ENCODE measurements at places on chromosomes 12 and 14.

GRCh38 chr14:48536318-48536717 lies 860.9 kb upstream of the MDGA2 start:
- no peak for DNase-seq

DNA sequence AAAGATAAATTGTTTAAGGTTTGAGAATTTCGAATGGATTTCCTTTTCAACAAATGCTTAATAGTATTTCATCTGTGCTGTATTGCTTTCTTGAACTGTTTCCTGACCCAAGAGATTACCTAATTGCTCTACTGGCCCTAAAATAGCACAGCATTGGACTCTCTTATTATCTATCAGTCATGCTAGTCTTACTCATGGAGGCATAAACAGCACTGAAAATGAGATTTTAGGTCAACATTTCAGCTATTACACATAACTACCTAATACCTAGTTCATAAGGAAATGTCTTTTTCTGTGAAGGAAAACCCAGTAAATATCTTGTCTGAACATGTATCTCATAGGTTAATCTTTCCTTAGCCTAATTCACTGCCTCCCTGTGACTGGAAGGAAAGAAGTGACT lies 4.3 kb upstream of the ABCD2 start:
- no peak for DNase-seq

GRCh38 chr14:84674636-84675035 lies 855.3 kb upstream of the FLRT2 start:
- DNase-seq, result no peak

GRCh38 chr12:64730588-64730969 lies 28.6 kb downstream of the GNS start:
- no peak for DNase-seq

- DNase-seq, result no peak
Observed at GRCh38 chr14:91899806-91900205, 32.5 kb upstream of the TC2N start.

DNA sequence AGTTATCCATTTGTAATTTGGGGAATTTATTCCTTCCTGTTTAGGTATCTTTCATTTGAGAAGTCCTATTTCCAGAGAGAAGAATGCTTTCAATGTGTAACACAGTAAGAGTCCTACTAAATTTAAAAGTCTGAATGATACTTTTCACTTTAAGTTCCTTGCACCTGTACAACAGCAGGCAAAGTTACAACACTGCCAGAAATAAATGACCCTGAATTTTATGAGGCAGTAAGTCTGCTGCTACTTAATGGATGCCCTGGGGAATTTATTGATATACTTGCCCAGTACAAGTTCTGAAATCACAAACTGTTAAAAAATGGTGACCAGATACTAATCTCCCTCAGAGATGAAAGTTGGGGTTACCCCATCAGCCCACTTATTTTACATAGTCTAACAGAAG lies 53.1 kb downstream of the NTS start:
- no peak for DNase-seq

- no peak for DNase-seq
Observed at GRCh38 chr12:15186597-15186996, 34.6 kb downstream of the RERG start.

DNA sequence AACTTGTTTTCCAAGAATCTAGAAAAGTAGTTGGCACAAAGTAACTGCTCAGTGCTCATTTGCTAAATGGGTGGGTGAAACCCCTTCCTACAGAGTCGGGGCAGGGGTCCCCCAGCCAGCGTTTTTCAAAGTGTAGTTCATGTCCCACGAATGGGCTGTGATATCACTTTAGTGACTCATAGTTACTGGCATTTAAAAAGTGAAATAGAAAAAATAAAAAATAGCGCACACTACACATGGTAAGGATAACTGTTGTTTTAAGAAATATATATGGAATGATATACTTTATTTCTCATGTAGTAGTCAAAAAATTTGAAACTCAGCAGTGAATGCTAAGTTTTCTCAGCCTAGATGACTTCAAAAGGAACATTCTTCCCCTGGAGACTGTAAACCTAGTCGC lies 250.4 kb downstream of the CHST11 start:
- no peak for DNase-seq

- DNase-seq, result no peak
Observed at GRCh38 chr14:81147140-81147897, 73.4 kb downstream of the GTF2A1 start.

- DNase-seq, result no peak
Observed at GRCh38 chr14:24694680-24695079, 60.7 kb upstream of the GZMB start.

DNA sequence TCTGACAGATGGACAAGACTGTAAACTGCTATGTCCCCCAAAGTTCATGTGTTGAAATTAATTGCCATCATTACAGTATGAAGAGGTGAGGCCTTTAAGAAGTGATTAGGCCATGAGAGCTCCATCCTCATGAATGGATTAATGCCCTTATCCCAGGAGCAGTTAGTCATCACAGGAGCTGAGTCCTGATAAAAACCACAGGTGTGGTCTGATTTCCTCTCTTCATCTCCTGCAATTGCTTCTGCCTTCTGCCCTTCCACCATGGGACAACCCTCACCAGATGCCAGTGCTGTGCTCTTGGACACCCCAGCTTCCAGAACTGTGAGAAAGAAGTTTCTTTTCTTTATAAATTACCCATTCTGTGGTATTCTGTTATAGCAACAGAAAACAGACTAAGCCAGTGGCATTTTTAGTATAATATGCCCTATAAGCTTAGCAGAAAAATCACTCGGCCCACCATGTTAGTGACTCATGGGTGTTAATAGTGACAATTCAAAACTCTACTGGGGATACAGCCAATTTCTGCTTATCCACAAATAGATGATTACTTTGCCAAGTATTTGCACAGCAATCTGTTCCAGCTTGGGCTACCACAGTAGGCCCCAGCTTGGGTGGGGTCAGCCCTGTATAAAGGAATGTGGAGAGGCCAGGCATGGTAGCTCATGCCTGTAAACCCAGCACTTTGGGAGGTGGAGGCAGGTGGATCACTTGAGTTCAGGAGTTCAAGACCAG lies 129.0 kb upstream of the BCL2L14 start:
- DNase-seq, result no peak

- DNase-seq, result no peak
Observed at GRCh38 chr12:132713123-132713522, 2.5 kb downstream of the PGAM5 start.

DNA sequence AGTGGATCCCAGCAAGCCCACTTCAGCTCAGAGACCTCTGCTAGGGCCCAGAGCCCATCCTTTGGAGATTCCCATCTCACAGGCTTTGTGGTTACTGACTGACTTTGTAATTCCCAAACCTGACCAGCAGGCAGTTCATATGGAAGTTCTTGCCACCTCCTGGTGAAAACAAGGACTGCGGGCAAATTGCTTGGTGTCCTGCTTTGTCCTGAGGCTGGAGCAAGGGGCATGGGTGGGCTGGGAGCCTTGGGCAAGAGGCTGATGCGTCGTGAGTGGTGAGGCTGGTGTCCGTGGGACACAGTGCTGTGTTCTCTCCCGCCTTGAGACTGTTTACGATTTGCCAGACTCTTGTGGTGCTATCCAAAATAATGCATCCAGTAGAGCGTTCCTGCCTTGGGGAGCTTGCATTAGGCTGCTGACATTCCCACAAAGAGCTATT lies 91.0 kb downstream of the LRRC74A start:
- DNase-seq, result no peak

GRCh38 chr12:94788298-94788697 lies 137.9 kb upstream of the TMCC3 start:
- DNase-seq, result no peak

GRCh38 chr12:11765421-11765816 lies 115.9 kb downstream of the ETV6 start:
- DNase-seq, result no peak

GRCh38 chr12:91778938-91779400 lies 366.7 kb downstream of the BTG1 start:
- peak; percentile 48 for DNase-seq

DNA sequence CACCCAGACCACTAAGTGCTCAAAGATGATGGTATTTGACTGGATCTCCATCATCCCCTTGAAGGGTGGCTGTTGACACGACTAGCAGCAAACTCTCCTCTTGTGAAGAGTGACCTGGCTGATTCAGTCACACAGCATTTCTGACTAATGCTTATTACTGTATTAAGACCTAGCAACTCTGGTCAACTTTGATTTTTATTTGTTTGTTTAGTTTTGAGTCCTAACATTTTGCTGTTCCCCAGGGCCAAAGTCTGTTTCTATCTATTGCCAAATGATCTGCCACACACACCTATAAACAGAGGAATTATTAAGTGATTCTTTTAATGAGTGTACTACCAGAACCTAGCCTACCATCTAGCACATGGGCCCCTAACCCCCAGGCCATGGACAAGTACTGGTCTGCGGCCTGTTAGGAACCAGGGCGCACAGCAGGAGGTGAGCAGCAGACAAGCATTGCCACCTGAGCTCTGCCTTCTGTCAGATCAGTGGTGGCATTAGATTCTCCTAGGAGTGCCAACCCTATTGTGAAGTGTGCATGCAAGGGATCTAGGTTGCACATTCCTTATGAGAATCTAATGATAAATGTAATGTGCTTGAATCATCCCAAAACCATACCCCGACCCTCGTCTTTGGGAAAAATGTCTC lies 120.0 kb downstream of the RPS6KA5 start:
- DNase-seq, result no peak

- no peak for DNase-seq
Observed at GRCh38 chr12:123528858-123529257, 4.7 kb downstream of the RILPL1 start.

GRCh38 chr12:46158501-46158900 lies 110.3 kb downstream of the SLC38A1 start:
- DNase-seq, result no peak

DNA sequence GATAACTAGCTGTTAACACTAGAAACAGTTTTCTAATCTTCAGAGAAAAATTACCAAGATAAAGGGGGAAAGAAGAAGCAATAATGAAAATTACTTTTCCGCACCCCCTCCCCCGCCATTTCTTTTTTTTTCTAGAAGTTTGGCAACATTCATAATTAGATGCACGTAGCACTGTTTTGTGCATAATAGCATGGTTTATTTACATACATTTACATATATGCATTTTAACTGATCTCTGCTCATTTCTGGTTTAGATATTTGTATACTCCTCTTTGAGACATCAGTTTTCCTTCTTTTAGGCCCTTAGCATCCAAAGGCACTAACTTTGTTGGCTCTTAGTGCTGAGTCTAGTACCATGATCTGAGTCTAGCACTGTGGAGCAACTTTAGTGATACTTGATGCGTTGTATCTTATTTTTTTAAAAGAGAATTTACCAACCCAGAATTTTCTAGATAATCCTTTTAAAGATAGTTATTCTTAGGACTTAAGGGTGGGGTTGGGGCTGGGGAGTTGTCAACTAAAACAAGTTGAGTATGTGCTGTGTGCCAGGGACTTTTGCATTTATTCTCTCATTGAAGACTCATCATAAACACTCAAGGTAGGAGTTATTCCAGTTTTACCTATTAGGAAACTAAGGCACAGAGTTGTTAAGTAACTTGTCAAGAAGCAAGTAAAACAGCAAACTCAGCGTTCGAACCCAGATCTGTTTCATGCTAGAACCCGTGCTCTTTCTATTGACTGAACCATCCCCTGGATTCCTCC lies 110.5 kb downstream of the DIP2B start:
- DNase-seq, result no peak

- DNase-seq, result no peak
Observed at GRCh38 chr12:4719821-4720636, at the start of gene GALNT8. Gene GALNT8 (plus strand): TSS chr12:4720400. CDS start chr12:4720678, 278 bp downstream.

DNA sequence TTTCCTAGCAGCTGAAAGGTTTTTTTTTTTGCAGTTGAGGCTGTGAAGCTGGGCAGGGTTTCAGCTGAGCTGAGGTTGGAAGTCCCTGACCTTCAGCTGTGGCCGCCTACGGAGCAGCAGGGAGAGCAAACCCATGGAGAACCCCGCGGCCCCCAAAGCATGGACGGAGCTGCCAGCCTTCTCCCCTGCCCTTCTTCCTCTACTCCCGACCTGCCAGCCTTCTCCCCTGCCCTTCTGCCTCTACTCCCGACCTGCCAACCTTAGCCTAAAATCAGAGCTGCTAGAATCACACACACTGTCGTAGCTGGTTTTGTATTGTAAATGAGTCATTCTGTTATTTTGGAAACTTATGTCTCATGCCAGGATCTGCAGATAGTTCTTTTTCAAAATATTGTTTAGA lies 74.6 kb downstream of the PPP2R5C start:
- no peak for DNase-seq

- peak; percentile 22 for DNase-seq
Observed at GRCh38 chr12:51846911-51847642, 1.4 kb downstream of the FIGNL2 start.

DNA sequence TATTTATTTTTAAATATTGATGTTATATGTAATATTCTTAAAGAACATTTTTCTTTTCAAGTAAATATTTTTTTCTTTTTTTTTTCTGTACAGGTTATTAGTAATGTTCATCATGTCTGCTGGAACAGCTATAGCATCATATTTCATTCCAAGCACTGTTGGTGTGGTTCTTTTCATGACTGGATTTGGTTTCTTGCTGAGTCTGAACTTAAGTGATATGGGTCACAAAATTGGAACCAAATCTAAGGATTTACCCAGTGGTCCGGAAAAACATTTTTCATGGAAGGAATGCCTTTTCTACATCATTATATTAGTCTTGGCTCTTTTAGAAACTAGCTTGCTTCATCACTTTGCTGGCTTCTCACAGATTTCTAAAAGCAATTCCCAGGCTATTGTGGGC lies 23.2 kb downstream of the PCNX4 start:
- DNase-seq, result no peak

DNA sequence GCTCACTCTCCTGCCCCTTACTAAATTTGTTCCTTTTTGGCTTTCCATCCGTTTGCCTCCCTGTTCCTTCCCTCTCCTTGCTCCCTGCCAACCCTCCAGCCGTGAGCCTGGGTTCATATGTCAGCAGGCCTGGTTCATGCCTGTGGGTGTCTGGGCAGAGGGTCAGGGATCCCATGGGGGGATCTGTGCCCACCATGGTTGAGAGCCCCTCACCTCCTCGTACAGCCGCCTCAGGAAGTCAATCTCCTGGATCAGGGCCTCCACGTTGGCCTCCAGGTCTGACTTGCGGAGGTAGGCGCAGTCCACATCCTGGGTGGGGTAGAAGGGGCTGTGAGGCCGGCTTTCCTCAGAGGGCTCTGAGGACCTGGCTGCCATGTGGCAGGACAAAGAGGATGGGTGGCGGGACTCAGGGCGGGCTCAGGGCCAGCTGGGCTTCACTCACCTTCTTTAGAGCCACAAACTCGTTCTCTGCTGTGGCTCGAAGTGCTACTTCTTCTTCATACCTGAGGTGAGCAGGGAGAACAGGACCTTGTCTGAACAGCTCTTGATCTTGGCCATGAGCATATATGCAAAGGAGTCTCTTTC lies 3.6 kb downstream of the KRT83 start:
- DNase-seq, result no peak

- DNase-seq, result no peak
Observed at GRCh38 chr12:38053113-38053512, 263.5 kb upstream of the ALG10B start.

Data from stimulated activated naive CD4-positive, alpha-beta T cell treated with Interleukin-2 at 50 U/mL for 16 hours (primary cell).